Stimulated activated CD4-positive, alpha-beta T cell treated with anti-CD3 and anti-CD28 coated beads, Interleukin-2, amount 100 ng/mL, for 4 hours (primary cell): ENCODE measurements at places on chromosomes 3 and 15.

GRCh38 chr3:157531301-157531660, 28.1 kb upstream of the VEPH1 start:
- DNase-seq = no peak

DNA sequence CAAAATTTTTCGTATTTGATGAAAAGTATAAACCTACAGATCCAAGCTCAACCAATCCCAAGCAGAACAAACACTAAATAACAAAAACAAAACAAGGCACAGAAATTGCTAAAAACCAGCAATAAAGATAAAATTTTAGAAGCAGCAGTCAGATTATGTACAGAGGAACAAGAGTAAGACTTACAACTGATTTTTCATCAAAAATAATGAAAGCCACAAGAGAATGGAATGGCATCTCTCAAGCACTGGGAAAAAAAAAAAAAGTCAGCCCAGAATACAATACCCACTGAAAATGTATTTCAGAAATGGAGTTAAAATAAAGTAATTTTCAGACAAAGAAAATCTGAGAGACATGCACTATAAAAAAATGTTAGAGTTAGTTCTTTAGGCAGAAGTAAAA, 27.0 kb downstream of the GPR156 start:
- DNase-seq = no peak

DNA sequence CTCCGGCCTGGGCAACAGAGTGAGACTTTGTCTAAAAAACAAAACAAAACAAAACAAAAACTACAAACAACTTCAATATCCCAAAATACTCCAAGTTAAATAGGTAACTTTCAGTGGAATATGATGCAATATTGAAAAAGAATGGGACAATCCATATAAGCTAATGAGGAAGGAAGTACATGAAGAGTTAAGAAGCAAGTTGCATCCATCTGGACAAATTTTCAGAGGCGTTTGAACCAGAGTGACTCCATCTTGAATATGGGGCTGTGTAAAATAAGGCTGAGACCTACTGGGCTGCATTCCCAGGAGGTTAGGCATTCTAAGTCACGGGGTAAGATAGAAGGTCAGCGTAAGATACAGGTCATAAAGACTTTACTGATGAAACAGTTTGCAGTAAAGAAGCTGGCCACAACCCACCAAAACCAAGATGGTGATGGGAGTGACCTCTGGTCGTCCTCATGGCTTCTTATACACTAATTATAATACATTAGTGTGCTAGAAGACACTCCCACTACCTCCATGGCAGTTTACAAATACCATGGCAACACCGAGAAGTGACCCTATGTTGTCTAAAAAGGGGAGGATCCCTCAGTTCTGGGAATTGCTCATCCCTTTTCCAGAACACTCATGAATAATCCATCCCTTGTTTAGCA, 58.1 kb upstream of the LCTL start:
- DNase-seq = no peak

- no peak for DNase-seq
Observed at GRCh38 chr3:177150218-177150916, 46.9 kb downstream of the TBL1XR1 start.

GRCh38 chr3:44061961-44062360, 179.7 kb upstream of the TOPAZ1 start:
- no peak for DNase-seq

GRCh38 chr3:65733459-65733858, 305.3 kb downstream of the MAGI1 start:
- no peak for DNase-seq

GRCh38 chr15:84647726-84648125, 6.4 kb downstream of the WDR73 start:
- no peak for DNase-seq

- no peak for DNase-seq
Observed at GRCh38 chr3:53065841-53066480, 20.1 kb upstream of the SFMBT1 start.

- no peak for DNase-seq
Observed at GRCh38 chr3:60574046-60574769, 677.0 kb downstream of the FHIT start.
